Camera-type eye (tissue), 1 donor: ENCODE measurements at places on chromosomes 1 and 21. TPM values are rescaled to one million over a fixed set of nuclear protein-coding genes. Genes with fewer than 3 reads are reported as not detected.

Gene GNAT2
- total RNA-seq: 21.8 TPM

Gene IQGAP3
- 8.4 TPM for total RNA-seq

Gene BTG2
- total RNA-seq: 56.5 TPM

Gene INTS7
- 28.9 TPM for total RNA-seq

Gene MROH9
- not detected for total RNA-seq

Gene FAM72B
- total RNA-seq: 3.7 TPM

Gene ILDR2
- 153 TPM for total RNA-seq

Gene EFNA4
- 2.9 TPM for total RNA-seq

Gene IGSF9
- total RNA-seq: 63.3 TPM

Gene S100A12
- total RNA-seq: 3.5 TPM

Gene KRTAP8-1
- total RNA-seq: not detected

Gene GPR37L1
- 0.88 TPM for total RNA-seq

Gene AGBL4
- total RNA-seq: 8.5 TPM

Gene TRIM46
- 5.7 TPM for total RNA-seq
